ENCODE measurements at places on chromosomes 6 and 20. TPM values are rescaled to one million over a fixed set of nuclear protein-coding genes. Genes with fewer than 3 reads are reported as not detected.

Gene PRR18
- not detected for total RNA-seq

Gene CST5
- not detected for total RNA-seq

DNA sequence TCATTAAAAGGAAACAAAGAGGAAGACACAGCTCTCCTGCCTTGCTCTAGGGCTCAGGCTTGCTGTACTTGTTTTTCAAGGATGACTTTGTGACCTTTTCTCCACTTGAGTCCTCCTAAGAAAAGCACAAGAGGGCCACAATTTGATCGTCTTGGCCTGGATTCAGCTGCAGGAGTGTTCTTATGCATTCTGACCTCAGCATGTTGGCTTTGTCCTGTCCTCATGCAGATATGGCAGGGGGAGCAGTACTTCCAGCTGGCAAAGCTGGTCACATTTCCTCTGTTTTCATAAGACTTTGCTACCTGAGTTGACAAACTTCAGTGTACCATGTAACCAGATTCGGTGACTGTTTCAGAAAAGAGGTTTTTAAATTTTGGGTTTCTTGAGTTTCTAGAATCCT, 30.8 kb downstream of the KDM1B start:
- H3K36me3 ChIP-seq: peaks cover 3% of the 10 kb centered on the region
- H3K27me3 ChIP-seq: no peaks in the 10 kb centered on the region
- no peaks in the 10 kb centered on the region for H3K4me1 ChIP-seq
- no peak overlapping the region for H3K27ac ChIP-seq
- no peak for DNase-seq
- no peak overlapping the region for H3K4me3 ChIP-seq

Gene TSBP1
- not detected for total RNA-seq

- peaks cover 13% of the 10 kb centered on the region for H3K4me1 ChIP-seq
- H3K27ac ChIP-seq: no peak overlapping the region
- DNase-seq: peak; percentile 75
- peak overlapping the region; percentile 52 for H3K4me3 ChIP-seq
Observed at GRCh38 chr6:25223490-25223991, 55.6 kb upstream of the CARMIL1 start.

Gene RAMACL
- 0.16 TPM for total RNA-seq

Gene ACTL10
- total RNA-seq: 3.2 TPM

DNA sequence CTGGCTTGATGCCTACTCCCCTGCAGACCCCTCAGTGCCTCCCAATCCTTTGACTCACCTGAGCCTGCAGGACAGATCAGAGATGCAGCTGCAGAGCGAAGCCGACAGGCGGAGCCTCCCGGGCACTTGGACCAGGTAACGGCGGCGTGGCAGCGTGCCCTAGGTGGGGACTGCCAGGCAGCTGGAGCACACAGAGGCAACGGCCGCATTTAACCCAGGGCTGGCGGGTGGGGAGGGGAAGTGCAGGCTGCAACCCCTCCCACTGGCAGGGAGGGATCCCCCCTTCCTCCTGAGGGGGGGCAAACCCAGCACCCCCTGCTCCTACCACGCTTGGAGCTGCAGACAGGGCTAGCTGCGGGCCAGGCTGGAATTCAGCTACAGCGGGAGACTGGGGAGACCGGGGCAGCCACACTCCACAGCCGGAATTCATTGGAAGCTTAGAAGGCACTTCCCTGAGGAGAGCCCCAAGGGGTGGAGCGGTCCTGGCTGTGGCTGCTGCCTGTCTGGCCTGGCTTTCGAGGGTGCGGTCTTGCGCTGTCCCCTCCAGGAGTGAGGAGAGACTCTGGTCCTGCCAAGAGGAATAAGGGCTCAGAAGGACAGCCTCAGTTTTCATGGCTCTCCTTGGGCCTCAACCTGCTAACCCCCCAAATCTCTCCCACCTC, at the start of gene MATN4:
TSS of gene MATN4 (minus strand) at position 183 of the 662 bp plus-strand sequence. CDS start 2,717 bp downstream, outside the sequence.
- H3K36me3 ChIP-seq: no peaks in the 10 kb centered on the region
- no peak for DNase-seq

Gene NT5E
- total RNA-seq: 7.4 TPM

- no peaks in the 10 kb centered on the region for H3K36me3 ChIP-seq
- peaks cover 5% of the 10 kb centered on the region for H3K27me3 ChIP-seq
- H3K4me1 ChIP-seq: no peaks in the 10 kb centered on the region
Observed at GRCh38 chr6:3291346-3291745, 32.6 kb downstream of the PSMG4 start.

DNA sequence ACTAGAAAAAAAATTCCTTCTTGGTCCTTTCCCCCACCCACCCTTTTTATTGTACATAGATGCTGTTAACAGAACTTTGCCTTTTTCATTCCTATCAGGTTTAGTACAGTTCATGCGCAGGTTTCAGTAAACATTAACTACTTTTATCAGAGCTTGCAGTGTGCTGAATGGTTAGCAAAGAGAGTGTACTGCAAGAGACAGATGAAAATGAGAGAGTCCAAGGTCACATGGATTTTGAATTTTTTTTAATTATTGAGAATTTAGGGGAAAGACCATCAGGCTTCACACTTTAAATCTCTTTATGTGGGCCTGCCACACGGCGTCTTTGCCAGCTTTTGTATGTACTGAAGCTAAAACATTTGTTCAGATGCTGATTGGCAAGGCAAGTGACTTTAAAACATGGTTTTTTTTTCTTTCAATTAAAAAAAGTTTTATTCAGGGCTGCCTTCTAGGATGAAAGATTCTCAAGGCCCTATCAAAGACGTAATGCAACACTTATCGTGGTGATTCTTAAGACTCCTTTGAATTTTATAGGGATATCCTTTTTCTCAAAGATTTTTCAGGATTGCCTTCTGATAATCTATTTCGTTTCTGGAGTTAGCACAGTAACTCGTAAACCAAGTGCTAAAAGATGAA, 32.2 kb downstream of the RREB1 start:
- H3K4me1 ChIP-seq: peaks cover 69% of the 10 kb centered on the region
- H3K4me3 ChIP-seq: peak overlapping the region; percentile 77
- H3K27me3 ChIP-seq: no peaks in the 10 kb centered on the region

- no peaks in the 10 kb centered on the region for H3K27me3 ChIP-seq
- no peaks in the 10 kb centered on the region for H3K4me1 ChIP-seq
- no peak overlapping the region for H3K27ac ChIP-seq
- peaks cover 2% of the 10 kb centered on the region for H3K36me3 ChIP-seq
- no peak for DNase-seq
Observed at GRCh38 chr6:155349129-155349528, 34.8 kb upstream of the TFB1M start.

- peaks cover 90% of the 10 kb centered on the region for H3K36me3 ChIP-seq
- H3K4me3 ChIP-seq: no peak overlapping the region
- no peak for DNase-seq
- H3K4me1 ChIP-seq: peaks cover 76% of the 10 kb centered on the region
- no peak overlapping the region for H3K27ac ChIP-seq
Observed at GRCh38 chr6:137876547-137876946, 9.5 kb downstream of the TNFAIP3 start.

GRCh38 chr6:170186006-170186935, 104.6 kb downstream of the DLL1 start:
- DNase-seq: peak; percentile 7
- no peaks in the 10 kb centered on the region for H3K36me3 ChIP-seq
- H3K4me1 ChIP-seq: peaks cover 14% of the 10 kb centered on the region
- H3K27me3 ChIP-seq: peaks cover 7% of the 10 kb centered on the region
- no peak overlapping the region for H3K27ac ChIP-seq

Gene ECT2L
- not detected for total RNA-seq

Measured in activated CD8-positive, alpha-beta T cell treated with anti-CD3 and anti-CD28 coated beads, Interleukin-2, amount 10 ng/mL, durations not matched to agents 7 days and 5 days (primary cell).